ENCODE measurements at places on chromosomes 7 and 10.

DNA sequence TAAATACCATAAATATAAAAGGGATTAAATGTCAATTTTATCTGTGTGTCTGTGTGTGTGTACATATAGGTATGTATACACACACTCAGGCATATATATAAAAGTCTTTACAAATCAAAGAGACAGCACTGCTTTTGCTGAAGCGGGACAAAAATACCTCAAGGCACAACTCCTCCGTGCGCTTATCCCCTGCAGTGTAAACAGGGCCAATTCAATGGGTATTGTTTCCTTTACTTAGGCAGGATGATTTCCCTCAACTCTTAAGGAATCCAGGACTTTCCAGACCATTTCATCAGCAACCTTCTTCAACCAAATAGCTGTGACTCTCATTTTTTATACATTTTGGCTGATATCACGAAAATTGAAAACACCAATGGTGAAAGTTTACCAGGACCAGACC lies 227.7 kb downstream of the CRPPA start:
- no peak for DNase-seq

DNA sequence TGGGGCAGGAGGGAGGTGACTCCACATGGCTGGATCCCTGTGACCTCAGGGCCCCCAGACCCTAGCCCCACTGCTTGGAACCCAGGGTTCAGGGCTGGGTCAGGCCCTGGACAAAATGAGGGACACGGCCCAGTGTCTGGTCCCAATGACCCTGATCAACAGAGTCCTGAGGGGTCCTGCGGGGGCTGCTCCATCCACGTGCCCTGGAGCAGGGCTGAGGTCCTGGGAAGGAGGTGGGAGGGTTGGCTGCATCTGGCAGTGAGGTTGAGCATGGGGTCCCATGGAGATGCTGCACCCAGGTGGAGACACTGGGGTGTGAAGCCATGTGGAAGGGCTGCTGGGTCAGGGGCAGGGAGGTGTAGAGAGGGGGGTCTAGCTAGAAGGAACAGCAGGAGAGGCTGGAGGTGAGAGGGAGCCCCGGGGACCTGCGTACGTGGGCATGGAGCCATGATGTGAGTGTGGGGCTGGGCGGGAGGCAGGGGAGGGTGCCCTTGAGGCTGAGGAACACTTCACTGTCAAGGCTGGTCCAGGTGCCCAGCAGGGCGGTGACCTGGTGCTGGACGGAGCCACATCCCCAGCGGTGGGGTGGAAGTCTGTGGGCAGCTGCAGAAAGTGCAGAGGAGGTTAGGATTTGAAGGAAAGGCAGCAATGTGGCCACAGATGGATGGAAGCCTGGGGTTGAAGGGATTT lies 604 bp downstream of the SCART1 start:
- no peak for DNase-seq

GRCh38 chr7:87345962-87346371 lies 503 bp downstream of the CROT start:
- DNase-seq, result no peak

DNA sequence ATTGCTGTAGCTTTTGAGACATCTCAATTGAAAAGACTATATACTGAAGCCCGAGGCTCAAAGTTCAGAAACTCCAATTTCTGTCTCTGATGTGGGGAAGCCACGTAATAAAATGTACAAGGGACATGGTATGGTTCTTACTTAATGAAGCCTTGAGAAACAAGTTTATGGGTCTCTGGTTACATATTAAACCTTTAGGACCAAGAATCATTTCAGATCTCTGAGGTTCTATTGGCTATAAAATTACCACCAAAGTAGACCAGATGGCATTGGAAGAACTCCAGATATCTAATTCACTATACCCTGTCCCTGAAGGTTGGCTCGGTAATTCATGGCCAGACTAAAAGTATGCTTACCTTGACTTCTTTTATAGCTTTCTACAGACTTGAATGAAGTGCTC lies 23.7 kb downstream of the STAMBPL1 start:
- DNase-seq, result no peak

DNA sequence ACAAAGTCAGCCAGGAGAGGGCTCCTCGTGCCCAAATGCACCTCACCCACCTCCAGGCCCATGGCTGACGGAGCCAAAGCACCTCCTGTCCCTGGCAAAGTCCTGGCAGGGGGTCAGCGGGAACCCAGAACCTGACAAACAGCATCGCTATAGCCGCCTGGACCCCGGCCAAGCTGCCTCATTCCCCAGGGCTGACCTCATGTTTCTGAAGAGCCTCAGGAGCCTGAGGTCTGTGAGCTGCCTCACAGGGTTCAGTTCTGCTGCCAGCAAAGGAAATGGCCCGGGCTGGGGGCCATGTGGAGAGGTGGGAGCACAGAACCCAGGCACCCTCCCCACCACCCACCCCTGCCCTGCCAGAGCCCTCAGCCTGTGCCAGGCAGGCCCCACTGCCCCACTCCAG lies 4.2 kb upstream of the NANOS1 start:
- no peak for DNase-seq

DNA sequence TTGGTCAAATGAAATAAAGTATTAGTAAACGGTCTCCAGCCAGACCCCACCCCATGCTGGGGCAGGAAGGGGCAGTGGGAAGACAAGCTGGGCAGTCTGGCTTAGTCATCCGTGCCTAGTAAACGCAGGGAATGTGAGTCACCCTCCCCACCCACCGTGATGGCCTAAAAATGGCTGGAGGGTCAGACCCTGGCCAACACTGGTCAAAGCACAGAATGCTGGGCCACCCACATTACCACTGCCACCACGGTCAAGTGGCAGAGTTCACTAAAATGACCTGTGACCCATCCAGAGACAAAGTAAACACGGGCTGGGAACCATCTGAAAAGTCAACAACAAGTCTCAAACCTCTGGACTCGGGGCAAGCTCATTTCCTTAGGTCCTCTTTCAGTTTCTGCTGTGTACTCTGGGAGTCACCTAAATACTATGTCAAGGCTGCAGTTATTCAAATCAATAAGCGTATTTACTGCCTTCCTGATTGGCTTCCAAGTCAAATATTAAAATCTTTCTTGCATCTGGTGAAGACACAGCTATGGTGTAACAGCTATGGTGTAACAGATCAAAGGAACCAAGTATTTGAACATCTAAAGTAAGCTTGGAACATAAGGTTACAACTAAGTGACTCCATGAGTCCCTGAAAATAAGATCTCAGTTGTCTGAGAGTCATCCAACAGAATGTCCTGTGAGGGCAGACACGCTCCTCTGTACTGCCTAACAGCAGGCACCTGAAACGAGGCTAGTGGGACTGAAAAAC lies 3.0 kb downstream of the ZFAND2A start:
- no peak for DNase-seq

DNA sequence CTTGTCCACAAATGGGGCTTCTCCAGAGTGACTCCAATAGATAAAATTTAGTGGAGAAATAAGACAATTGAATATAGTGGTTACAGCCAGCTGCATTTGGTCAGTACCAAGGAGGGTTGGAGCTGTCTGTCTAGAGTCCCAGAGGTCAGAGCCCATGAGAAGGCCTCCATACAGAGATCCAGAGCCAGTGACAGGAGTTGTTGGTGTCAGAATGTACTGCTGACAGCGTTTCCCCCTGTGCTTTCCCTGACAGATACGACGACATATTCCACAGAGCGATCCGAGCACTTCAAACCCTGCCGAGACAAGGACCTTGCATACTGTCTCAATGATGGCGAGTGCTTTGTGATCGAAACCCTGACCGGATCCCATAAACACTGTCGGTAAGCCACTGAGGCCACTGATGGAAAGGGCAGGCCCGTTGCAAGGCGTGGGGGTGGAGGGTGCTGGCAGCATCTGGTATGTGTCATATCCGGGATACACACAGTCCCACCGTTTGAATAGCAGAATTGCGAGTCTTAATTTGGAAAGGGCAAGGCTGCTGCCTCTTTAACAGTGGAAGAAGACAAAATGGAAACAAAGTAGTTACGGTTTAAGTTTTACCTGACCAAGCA lies 483.6 kb downstream of the NRG3 start:
- no peak for DNase-seq

- no peak for DNase-seq
Observed at GRCh38 chr7:103593691-103594090, 147.7 kb upstream of the SLC26A5 start.

- DNase-seq, result no peak
Observed at GRCh38 chr10:61465901-61466632, 12.9 kb upstream of the TMEM26 start.

- no peak for DNase-seq
Observed at GRCh38 chr7:257647-257992, 32.4 kb upstream of the FOXL3 start.

DNA sequence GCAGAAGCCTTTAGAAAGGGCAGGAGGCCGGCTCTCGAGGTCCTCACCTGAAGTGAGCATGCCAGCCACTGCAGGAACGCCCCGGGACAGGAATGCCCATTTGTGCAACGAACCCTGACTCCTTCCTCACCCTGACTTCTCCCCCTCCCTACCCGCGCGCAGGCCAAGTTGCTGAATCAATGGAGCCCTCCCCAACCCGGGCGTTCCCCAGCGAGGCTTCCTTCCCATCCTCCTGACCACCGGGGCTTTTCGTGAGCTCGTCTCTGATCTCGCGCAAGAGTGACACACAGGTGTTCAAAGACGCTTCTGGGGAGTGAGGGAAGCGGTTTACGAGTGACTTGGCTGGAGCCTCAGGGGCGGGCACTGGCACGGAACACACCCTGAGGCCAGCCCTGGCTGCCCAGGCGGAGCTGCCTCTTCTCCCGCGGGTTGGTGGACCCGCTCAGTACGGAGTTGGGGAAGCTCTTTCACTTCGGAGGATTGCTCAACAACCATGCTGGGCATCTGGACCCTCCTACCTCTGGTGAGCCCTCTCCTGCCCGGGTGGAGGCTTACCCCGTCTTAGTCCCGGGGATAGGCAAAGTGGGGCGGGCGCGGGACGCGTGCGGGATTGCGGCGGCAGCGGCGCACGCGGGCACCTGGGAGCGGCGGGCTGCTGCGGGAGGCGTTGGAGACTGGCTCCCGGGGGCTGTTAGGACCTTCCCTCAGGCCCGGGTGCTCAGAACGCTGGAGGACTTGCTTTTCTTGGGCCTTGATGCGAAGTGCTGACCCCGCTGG lies at the start of gene FAS:
Gene FAS, plus strand, starts transcription at position 415 of the 777 bp plus-strand sequence. Its CDS starts 79 bp downstream, at position 494.
- peak; percentile 67 for DNase-seq

DNA sequence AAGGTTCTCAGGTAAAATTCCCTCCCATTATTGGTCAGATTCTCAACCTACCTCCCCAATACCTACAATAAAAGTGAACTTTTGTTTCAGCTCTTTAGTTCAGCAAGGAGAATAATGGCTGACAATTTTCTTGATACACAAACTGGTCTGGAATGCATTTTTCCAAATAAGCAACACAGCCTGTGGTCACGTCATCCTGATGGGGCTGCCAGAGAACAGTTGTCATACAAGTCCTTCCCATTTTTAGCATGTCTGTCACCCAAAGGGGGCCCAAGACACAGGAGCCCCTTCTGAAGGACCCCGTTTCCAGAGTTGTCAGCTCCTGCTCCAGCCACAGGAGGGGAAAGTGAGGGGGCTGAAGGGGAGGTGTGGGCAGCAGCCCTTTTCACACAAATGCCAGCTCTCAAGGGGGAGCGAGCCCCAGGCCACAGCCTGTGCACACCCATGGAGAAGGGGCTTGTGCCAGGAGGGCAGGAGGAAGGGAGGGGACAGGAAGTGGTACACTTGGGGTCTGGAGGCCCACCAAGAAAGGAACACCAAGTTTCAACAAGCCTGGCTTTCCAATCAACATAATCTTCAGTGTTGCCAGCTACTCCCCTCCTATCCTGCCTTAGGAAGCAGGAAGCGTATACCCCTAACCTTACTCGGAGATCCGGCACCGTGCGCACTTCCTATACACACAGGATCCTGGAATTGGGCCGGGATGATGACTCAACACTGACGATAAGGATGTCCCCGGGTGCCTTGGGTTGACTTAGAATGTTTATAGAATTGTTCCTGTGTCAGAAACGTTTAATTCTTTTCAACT lies 43.4 kb upstream of the PDLIM1 start:
- DNase-seq, result no peak

DNA sequence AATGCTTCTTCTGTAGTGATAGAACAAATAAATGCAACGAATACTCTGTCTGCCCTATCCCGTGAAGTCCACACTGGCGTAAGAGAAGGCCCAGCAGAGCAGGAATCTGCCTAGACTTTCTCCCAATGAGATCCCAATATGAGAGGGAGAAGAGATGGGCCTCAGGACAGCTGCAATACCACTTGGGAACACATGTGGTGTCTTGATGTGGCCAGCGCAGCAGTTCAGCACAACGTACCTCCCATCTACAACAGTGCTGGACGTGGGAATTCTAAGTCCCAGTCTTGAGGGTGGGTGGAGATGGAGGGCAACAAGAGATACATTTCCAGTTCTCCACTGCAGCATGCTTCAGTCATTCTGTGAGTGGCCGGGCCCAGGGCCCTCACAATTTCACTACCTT lies 45.8 kb downstream of the FIGNL1 start:
- no peak for DNase-seq

DNA sequence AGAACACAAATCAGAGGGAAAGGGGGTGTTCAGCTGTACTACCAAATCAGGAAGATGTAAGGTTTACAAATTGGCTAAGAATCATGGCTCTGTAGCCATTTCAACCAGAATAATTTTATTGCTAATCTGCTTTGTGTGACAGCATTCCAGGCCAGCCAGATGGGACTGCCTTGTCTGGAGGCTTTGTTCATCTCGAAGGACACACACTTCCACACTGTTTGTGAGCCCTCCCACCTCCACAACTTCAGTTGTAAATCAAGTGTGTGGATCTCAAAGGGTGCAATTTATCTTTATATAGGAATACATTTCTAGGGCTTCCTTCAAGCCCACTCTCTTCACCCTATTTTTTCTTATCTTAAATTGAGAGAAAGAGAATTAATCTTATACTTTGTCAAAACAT lies 6.9 kb upstream of the OIT3 start:
- no peak for DNase-seq

DNA sequence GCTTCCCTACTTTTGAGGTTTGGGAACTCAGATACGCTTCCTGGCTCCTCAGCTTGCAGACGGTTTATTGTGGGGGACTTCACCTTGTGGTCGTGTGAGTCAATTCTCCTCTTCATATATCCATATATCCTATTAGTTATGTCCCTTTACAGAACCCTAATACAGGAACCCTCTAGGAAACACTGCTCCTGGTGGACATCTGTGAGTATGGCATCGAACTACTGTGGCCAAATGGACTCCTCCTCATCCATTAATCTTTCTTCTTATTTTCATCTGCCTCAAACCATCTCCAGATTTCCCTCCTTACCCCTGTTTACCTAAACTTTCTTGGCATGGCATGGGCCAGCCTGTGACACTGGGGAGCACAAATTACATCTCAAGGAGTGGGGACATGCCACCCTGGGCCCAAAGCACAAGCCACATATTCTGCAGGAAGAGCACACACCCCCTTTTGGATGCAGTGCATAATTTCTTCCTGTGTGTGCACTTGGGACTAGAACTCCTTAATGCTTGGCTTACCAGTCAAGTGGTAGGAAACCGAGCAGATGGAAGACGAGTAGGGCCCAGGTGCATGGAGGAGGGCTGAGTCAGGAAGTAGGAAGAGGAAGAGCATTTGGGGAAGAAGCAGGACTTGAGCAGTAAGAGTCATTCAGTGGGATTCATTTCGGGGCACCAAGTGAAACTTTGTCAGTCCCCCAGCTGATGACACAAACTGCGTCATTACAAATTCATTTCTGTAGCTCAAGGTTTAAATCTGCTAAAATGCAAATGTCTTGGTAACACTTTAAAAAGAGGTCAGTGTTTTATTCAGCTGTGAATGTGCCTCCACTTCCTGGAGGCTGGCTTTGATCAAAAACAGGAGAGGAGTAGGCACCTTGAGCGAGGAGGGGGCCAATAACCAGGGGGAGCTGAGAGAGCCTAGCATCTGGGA lies 80.8 kb upstream of the PLXNA4 start:
- no peak for DNase-seq

GRCh38 chr7:151126491-151127137 lies 40.3 kb downstream of the AGAP3 start:
- no peak for DNase-seq
